ENCODE measurements at places on chromosomes 16 and 17.

GRCh38 chr16:1792836-1793577 lies 498 bp downstream of the IGFALS start:
- no peak for DNase-seq

GRCh38 chr16:11423315-11424117 lies 78.3 kb downstream of the RMI2 start:
- no peak for DNase-seq

- no peak for DNase-seq
Measured at GRCh38 chr16:85437166-85438052, 175.7 kb upstream of the GSE1 start.

- DNase-seq, result no peak
Measured at GRCh38 chr16:588639-588888, 1.3 kb upstream of the RAB40C start.

- no peak for DNase-seq
Measured at GRCh38 chr17:60315650-60316049, 76.3 kb downstream of the USP32 start.

DNA sequence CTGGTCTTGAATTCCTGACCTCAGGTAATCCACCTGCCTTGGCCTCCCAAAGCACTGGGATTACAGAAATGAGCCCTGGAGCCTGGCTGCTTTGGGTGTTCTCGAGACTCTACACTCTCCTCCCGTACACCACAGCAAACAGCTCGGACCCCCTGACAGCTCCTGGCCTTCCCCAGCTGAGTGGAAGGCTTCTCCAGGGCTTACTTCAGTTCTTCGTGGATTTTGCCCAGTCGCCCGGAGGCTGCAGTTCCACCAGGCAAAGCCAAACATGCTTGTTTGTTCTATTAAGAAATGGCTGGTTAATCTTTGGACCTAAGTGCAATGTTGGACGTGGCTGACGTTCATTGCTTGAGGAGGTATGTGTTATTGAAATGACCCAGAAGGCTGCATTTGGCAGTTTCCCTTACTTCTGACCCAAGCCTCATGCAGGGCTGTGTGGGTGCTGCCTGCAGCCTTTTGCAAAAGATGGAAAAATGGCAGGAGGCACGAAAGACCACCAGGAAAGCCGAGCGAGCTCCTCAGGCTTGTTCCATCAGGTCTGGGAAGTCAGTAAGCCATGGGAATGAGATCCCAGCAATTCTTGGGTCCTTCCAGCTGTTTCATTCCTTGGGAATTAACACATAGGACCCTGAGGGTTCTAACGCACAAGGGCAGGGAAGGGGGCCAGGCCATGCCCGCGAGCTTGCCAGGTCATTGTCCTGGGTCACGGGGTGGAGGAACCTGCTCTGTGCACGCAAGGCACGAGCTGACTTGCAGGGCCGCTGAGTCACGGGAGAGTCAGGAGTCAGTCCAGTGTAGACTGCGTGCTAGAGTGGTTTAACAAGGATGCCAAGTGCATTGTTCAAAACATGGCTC lies 23.9 kb upstream of the KLHDC4 start:
- no peak for DNase-seq

- DNase-seq, result no peak
Measured at GRCh38 chr16:52350031-52350642, 196.8 kb downstream of the TOX3 start.

GRCh38 chr16:31216422-31217135 lies at the start of gene PYDC1:
Gene PYDC1, minus strand, starts transcription at chr16:31217135. Its CDS starts 107 bp downstream, at chr16:31217028.
- DNase-seq, result no peak

DNA sequence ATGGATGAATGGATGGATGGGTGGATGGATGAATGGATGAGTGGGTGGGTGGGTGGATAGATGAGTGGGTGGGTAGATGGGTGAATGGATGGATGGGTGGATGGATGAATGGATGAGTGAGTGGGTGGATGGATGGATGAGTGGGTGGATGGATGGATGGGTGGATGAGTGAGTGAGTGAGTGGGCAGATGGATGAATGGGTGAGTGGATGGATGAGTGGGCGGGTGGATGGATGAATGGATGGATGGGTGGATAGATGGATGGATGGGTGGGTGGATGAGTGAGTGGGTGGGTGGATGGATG lies 6.4 kb upstream of the KATNB1 start:
- DNase-seq, result no peak

- DNase-seq, result no peak
Measured at GRCh38 chr17:49224198-49224996, 6.2 kb downstream of the PHOSPHO1 start.

GRCh38 chr16:31331141-31331764 lies 23.7 kb upstream of the ITGAX start:
- DNase-seq, result no peak

DNA sequence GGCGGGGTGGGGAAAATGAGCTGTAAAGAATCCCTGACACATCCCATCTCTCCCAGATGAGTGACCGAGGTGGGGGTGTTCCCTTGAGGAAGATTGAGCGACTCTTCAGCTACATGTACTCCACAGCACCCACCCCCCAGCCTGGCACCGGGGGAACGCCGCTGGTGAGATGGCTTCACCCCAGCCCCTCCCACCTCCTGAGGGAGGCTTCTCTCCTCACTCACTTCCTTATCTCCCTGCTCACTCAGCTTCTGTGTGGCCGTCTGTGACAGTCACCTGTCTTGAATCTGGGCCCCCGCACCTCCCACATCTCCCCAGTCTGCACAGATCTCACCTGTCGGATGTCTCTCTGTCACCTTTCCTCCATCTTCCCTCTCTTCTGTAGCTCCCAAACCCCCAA lies 13.4 kb downstream of the PDK2 start:
- DNase-seq, result no peak

GRCh38 chr17:82349287-82349701 lies 9.8 kb upstream of the TEX19 start:
- DNase-seq, result no peak
